ENCODE measurements at places on chromosomes 4 and X. TPM values are rescaled to one million over a fixed set of nuclear protein-coding genes. Genes with fewer than 3 reads are reported as not detected.

GRCh38 chr4:107034996-107035818 lies 906 bp downstream of the DKK2 start:
- no peak overlapping the region for H3K27ac ChIP-seq
- H3K4me1 ChIP-seq = no peaks in the 10 kb centered on the region
- peak overlapping the region; percentile 27 for H3K4me3 ChIP-seq
- peaks cover 17% of the 10 kb centered on the region for H3K27me3 ChIP-seq
- no peaks in the 10 kb centered on the region for H3K36me3 ChIP-seq

DNA sequence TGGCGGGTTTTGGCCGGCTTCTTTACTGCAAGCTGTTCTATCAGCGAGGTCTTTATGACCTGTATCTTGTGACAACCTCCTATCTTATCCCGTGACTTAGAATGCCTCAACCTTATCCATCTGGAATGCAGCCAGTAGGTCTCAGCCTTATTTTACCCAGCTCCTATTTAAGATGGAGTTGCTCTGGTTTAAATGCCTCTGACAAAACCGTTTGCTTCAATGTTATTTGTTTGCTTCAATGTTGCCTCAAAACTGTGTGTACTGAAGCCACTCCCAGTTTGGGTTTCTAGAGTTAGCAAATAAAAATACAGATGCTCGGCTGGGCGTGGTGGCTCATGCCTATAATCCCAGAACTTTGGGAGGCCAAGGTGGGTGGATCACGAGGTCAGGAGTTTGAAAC lies 51.6 kb downstream of the ZNF518B start:
- H3K4me1 ChIP-seq = no peaks in the 10 kb centered on the region
- H3K36me3 ChIP-seq = no peaks in the 10 kb centered on the region
- no peak for DNase-seq

- no peak overlapping the region for H3K4me3 ChIP-seq
- H3K4me1 ChIP-seq = no peaks in the 10 kb centered on the region
- H3K36me3 ChIP-seq = no peaks in the 10 kb centered on the region
Measured at GRCh38 chr4:24202579-24202978, 312.7 kb upstream of the PPARGC1A start.

- H3K27ac ChIP-seq = no peak overlapping the region
- H3K4me1 ChIP-seq = no peaks in the 10 kb centered on the region
- H3K27me3 ChIP-seq = no peaks in the 10 kb centered on the region
- no peak for DNase-seq
Measured at GRCh38 chr4:14000091-14000814, 372.7 kb upstream of the BOD1L1 start.

DNA sequence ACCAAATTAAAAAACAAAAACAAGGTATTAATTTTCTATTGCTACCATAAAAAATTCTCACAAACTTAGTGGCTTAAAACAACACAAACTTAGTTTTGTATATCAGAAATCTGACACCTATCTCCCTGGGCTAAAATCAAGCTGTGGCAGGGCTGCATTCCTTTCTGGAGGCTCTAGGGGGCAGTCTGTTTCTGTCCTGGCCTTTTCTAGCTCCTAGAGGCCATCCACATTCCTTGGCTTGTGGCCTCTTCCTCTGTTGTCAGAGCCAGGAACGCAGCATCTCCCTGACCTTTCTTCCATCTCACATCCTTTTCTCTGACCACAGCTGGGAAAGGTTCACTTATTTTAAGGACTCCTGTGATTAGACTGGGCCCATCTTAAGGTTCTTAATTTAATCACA lies 38.9 kb upstream of the TLR2 start:
- peaks cover 1% of the 10 kb centered on the region for H3K4me1 ChIP-seq
- H3K36me3 ChIP-seq = no peaks in the 10 kb centered on the region
- no peak overlapping the region for H3K27ac ChIP-seq
- H3K27me3 ChIP-seq = no peaks in the 10 kb centered on the region
- H3K4me3 ChIP-seq = no peak overlapping the region

The ETNPPL gene
- not detected for total RNA-seq

Measured in kidney (tissue), 22 donors.